ENCODE measurements at places on chromosomes 2 and 18. TPM values are rescaled to one million over a fixed set of nuclear protein-coding genes. Genes with fewer than 3 reads are reported as not detected.

The UGT1A7 gene
- not detected for total RNA-seq

DNA sequence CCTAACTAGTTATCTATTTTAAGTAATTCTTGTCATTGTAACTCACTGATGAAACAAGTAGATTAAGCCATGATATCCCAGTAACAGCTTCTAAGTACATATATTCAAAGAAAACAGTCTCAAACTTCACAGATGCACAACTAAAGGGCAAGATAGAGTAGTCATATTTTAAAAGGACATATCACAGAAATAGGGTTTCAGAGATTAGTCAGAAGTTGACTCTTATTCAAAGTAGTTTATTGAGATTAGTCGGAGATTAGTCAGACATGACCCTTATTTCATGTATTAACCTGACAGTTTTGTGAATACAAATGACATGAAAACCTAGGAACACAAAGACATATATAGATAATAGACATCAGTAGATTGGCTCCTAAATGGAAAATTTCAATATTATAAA lies 15.9 kb upstream of the CHAC2 start:
- DNase-seq = no peak

- DNase-seq = no peak
Measured at GRCh38 chr18:6595666-6596065, 133.8 kb upstream of the ARHGAP28 start.

- no peak for DNase-seq
Measured at GRCh38 chr2:177731384-177731783, 338.8 kb downstream of the AGPS start.

DNA sequence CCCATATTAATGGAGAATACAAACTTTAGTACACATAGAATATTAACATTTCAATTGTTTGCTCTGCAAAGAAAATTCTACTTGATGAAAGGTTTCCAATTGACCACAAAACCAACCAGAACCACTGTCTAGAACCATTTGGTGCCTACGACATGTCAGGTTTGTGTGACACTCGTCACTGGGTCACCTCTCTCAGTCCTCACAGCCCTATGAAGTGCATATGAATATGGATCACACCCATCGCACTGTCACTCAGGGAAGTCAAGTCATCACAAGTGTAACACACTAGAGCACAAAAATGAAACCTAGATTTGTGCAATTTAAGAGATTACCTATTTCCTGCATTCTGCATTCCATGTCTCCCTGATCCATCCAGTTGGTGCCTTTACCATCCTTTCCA lies 43.7 kb downstream of the PTPN2 start:
- no peak for DNase-seq

- no peak for DNase-seq
Measured at GRCh38 chr18:524466-524865, 24.0 kb upstream of the COLEC12 start.

The C2orf78 gene
- total RNA-seq = not detected

DNA sequence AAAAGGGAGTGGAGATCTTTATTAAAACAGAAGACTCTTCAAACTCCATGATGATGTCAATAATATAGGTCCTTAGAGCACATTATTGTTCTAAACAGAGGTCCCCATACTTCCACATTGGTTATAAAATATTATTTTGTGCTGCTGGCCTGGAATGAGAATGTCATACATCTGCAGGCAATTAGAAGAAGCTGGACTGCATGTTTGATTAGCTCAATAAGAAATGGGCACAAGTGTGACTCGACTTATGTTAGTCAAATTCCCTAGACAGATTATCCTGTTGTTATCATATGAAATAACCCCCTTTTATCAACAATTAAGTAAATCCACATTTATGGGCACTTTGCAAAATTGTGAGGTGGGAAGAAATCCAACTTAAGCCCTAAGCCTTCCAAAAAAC lies 8.8 kb downstream of the EFEMP1 start:
- DNase-seq = no peak

GRCh38 chr2:37105150-37105549 lies 20.8 kb downstream of the GPATCH11 start:
- DNase-seq = no peak
